NCI-H2029 treated with DMSO at 0.1 percent for 48 hours (cell line): ENCODE measurements at places on chromosomes 4 and X.

- no peak for DNase-seq
Observed at GRCh38 chrX:720250-720649, 89.7 kb downstream of the SHOX start.

DNA sequence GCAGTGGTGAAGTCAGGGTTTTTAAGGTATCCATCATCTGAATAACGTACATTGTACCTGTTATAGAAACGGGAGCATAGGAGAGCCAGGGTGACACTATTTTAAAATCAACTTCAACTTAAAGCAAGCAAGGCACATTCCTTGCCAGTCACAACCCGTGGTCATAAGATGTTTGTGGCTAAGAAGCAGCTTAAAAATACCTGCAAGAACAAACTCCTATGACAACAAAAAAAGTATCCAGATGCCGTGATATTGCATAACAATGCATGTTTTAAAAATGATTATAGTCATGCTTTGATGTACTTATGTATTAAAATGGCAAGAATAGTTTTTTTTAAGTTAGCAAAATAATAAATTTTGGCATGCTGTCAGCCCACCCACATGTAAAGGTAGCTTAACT lies 16.5 kb upstream of the SYNPO2 start:
- DNase-seq = no peak

GRCh38 chrX:44778254-44778653 lies 65.6 kb upstream of the DUSP21 start:
- DNase-seq = no peak

GRCh38 chrX:134369576-134369975 lies 90.4 kb upstream of the HPRT1 start:
- DNase-seq = no peak

DNA sequence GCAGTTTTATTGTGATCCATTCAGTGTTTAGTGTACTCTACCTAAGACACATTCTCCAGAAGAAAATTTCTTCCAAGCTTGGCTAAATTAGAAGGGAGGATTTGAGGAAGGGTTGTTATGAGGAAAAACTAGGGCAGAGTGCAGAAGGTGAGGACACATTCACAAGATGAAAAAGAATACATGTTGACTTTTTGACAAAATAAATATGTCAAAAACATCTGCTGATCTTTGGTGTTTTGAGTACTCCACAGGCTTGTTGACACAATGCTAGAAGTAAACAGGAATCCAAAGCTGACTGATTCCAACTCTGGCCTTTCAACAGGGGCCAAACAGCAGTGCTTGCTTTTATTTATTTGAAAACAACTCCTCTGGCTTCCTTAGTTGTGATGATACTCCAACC lies 125.8 kb upstream of the SLC7A11 start:
- peak; percentile 25 for DNase-seq

DNA sequence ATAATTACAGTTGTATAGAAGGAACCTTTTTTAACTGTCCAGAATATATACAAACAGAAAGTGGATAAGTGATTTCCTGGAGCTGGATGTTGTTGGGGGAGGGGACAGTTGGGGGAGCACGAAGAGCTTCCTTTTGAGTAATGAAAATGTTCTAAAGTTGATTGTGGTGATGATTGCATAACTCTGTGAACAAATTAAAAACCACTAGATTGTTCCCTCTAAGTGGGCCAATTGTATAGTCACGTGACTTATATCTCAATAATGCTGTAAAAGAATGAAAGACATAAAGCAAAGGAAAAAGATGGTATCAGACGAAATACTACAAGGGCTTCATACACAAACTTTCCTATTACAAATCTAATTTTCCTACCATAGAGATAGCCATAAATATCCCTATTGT lies 2.7 kb downstream of the CT55 start:
- no peak for DNase-seq

- no peak for DNase-seq
Observed at GRCh38 chr4:101188906-101189305, 158.4 kb downstream of the PPP3CA start.

- DNase-seq = no peak
Observed at GRCh38 chr4:7533267-7533666, 98.5 kb upstream of the PSAPL1 start.

GRCh38 chr4:125705681-125706080 lies 390.9 kb downstream of the FAT4 start:
- no peak for DNase-seq

DNA sequence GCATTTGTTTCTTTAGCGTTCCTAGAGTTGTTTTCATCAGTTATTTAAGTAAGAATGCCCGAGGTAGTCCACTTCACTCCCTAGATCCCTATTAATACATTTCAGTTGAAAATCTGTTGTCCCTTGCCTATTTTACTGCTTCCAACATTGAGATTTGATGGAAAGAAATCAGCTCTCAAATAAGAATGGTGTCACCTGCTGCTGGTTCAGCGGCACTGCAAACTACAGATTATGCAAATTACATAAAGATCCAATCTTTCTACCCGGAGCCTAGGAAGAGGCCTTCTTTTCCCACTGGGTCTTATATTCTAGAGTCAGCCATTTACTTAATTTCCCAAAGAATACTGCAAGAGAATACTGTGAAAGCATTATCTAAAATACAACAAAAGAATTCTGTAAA lies 597.6 kb upstream of the MAGEB2 start:
- DNase-seq = no peak

- DNase-seq = no peak
Observed at GRCh38 chr4:81626851-81627250, 155.1 kb upstream of the RASGEF1B start.

DNA sequence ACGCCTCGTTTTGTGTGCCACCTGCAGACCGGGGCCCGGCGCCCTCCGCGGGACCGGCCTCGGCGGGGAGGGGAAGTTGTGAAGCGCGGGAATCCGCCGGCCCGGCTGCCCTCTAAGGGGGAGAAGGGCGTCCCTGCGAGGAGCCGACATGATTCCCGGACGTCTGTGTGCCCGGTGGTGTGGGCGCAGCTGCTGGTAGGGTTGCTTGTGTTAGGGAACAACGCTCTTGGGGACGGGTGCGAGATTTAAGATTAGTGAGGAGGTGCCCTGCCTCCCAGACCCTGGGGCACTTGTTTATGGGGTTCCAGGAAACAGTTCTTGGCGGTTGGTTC lies 627 bp downstream of the CDKN2AIP start:
- DNase-seq = no peak

DNA sequence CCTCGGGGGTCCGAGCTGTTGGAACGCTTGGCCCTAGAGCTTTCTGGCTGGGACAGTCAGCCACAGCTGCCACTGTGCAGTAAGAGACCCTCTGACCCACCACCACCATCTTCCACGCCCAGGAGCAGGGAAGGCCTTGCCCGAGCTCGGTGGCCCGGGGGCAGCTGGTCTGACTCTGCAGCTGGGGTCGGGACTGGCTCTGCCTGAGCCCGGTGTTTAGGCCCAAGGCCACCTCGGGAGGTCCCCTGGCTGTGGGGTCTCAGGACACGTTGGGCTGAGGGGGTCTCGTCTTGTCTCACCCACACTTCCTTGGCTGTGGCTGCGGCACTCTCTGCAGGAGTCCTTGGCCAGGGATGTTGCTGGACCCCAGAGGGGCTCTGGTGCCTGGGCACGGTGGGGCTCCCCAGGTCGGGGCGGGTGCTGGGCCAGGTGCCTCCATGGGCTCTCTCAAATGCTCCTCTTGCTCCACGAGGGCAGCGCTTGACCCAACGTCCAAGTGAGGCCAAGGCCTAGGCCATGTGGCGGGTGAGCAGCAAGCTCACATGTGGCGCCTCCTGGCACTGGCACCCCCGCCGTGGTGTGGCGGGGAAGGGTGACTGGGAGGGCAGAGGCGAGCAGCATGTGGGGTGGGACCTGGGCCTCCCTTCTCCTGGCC lies 22.9 kb downstream of the DOK7 start:
- no peak for DNase-seq

GRCh38 chr4:95531141-95531540 lies 17.6 kb downstream of the UNC5C start:
- DNase-seq = no peak

GRCh38 chrX:12411831-12412230 lies 273.6 kb downstream of the FRMPD4 start:
- no peak for DNase-seq

DNA sequence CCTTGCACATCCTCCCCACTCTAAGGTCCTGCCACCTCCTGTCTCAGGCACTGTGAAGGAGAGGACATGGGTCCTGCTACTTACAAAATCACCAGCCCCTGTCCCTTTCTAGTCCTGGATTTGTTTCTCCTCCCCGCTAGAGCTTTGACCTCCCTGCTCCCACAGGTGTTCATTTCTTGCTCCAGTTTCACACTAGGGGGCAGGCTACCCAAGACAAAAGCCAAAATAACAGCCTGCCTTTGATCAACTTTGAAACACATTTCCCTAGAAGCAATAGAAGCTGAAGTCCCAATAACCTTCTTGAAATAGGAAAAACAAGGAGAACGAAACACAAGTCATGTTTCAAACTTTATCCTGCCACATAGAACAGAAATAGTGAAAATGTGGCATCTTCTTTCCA lies 164.4 kb downstream of the QDPR start:
- DNase-seq = no peak

DNA sequence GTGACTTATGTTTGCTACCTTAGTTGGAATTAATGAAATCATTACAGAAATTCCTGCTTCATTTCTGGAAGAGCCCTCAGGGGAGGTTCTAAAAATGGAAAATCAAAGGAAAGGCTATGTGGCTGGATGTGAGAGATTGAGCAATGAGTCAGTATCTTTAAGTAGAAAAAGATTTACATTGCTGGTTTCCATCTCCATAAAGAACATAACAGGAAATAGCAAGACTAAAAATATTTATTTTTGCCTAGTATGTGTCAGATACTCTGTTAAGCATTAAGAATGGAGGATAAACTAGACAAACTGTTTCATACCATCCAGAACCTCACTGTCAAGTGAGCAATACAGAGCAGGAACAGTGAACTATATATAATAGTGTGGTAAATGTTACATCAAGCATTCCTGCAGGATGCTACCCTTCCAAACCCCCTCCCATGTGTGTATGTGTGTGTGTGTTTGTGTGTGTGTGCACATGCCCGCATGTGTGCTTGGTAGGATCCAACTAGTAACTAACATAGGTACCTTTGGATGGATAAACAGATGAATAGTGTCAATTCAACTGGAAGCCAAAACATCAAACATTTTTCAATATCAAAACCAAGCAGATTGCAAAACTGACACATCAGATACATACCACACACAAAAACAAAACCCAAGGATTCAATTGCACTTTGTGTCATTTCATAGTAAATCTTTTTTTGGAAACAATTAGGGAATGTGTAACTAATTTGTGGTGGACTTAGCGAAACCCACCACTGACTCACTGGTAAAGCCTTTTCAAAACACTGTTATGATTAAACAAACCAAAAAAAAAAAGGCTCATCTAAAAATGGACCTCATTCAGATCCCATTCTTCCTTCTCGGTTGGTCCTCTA lies 223.4 kb downstream of the SHROOM3 start:
- no peak for DNase-seq

- DNase-seq = no peak
Observed at GRCh38 chr4:52894443-52894842, 32.3 kb downstream of the RASL11B start.

DNA sequence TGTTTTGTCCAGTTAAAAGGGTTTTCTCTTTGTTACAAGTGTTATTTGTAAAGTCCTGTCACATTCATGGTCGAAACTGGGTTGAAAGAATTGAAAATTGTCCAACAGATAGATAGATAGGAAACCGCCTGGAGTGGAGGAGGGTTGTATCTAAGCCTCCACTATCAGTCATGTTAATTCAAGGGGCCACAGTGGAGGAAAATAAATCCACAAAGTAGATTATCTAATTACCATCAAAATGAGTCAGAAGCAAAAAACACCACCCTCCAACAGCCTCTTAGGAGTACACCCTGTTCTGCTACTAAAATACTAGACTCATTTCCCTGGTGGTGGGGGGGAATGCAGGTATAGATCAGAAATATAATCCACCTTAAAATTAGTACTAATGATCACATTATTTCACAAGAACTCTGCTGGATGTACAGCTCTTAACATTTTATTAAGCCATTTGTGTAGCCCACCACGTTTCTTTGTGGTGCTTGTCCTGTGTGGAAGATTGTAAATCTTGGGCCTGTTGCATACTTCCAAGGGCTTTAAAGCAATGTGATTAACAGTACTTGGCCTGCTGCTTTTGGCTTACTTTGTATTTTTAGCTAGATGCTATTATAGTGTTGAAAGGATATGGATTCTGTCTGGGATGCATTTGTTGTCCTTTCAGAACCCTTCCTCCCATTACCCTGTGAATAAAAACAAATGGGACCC lies 26.8 kb downstream of the RBBP7 start:
- no peak for DNase-seq

DNA sequence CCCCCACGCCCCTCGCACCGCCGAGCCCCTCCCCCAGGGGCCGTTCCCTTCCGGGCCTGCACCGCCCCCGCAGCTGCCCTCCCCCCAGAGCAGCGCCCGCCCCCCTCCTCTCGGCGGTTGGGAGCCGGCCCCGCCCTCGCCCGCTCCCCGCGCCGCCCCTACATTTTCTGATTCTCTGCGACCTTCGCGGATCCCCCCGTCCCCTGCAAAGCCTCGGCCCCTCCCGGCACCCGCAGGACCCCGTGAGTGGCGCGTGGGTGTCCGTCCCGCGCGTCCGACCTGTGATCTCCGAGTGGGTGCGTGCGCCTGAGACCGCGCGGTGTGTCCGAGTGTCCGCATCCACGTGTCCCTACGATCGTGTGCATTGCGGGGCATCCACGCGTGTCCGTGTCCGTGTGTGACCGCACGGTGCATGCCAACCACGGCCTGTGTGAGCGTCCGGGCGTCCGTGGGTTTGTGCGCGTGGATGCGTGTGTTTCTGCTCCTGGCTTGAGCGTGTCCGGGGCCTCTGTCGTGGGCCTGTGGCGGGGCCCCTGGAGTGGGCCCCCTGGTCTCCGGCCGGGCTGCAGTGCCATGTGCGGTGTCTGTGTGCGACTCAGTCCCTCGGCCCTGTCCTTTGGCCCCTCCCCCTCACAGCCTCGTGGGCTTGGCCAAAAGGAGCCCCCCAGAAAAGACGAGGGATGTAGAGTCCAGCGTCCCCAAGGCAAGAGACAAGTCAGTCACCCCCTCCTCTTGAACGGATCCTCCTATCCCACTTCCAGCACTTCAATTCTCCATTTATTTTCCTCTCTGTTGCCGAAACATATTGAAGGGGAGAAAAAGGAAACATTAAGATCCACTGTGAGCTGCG lies 8.8 kb upstream of the NKX1-1 start:
- no peak for DNase-seq
